EL (cell line): ENCODE measurements at places on chromosomes 7 and 10.

DNA sequence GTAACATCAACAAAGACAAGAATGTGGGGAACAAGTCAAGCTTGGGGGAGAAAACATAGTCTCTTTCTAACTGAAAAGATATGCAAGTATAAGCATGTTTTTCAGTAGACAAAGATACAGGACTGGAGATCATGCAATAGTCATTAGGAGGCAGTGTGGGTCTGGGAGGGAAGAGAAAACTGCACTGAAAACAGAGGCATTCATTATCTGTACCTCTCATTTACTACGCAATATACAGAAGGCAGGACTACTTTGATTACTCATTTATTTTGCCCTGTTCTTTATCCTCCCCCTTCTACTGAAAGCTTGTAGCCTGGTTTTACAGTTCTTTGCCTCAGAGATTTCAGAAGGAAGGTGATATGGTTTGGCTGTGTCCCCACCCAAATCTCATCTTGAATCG is 341.2 kb downstream of the CRPPA start:
- DNase-seq: no peak

- peak; percentile 79 for DNase-seq
These were observed at the start of gene TMEM140 for GRCh38 chr7:135147899-135148721. TMEM140 (plus strand) TSS chr7:135148072; CDS start chr7:135164442, 16,370 bp downstream.

- DNase-seq: no peak
These were observed 544.3 kb upstream of the MGMT start for GRCh38 chr10:128922619-128923196.

DNA sequence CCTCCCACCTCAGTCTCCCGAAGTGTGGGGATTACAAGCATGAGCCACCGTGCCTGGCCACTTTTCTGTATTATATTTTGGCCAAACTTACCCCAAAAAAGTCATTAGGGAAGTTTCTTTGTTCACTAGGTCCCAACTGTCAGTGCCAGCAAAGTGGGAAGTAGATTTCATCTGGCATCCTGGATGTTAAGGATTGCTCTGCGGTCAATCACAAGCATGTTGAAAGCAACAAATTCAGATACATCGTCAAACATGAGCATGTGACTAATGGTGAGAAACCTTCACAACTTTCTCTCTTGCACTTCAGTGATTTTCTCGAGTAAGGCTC is 14.3 kb upstream of the LRRC17 start:
- DNase-seq: no peak
